Kidney capillary endothelial cell (primary cell): ENCODE measurements at places on chromosomes 11 and 22.

DNA sequence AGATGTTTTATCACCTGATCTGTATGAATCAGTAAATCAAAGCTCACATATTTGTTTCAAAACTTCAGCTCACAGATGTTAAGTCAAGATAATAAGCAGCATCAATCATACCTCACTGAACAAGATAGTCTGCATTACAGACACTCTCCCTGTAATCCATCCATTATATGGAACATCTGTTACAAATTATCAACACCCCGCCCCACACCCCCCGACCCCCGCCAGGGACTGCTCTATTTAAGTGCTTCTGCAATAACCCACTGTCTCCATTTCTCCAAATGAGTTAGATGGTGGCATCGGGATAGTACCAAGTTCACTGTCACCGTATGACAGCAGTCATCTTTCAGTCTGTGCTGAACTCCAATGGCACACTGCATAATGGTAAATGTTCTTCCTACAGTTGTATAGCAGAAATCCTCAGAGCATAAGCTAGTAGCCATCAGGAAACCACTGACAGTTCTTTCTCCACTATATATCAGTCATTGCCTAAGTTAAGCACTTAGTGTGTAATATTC lies 447.0 kb upstream of the ARHGAP42 start:
- no peak for DNase-seq

- no peak for DNase-seq
Measured at GRCh38 chr11:19631712-19632498, 80.7 kb upstream of the NAV2 start.

GRCh38 chr11:73570415-73571114 lies 27.3 kb downstream of the FAM168A start:
- peak; percentile 56 for DNase-seq

DNA sequence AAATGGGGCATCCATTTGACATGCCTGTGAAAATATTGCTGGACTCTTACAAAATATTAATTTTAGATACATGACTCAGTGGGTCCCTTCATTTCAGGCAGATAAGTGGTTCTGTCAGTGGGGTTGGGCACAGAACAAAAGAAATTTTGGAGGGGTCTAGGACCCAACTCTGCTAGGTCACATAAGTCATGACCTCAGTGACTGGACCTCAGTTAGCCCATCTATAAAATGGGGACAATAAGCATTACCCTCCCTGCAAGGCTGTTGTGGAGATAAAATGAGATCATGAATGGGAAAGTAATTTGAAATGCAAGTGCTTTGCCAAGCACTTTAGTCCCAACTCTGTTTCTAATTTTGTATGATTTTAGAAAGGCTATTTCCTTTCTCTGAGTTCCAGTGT lies 23.8 kb downstream of the ADORA2A start:
- no peak for DNase-seq

GRCh38 chr11:64224151-64224890 lies 1.7 kb downstream of the TRPT1 start:
- no peak for DNase-seq

DNA sequence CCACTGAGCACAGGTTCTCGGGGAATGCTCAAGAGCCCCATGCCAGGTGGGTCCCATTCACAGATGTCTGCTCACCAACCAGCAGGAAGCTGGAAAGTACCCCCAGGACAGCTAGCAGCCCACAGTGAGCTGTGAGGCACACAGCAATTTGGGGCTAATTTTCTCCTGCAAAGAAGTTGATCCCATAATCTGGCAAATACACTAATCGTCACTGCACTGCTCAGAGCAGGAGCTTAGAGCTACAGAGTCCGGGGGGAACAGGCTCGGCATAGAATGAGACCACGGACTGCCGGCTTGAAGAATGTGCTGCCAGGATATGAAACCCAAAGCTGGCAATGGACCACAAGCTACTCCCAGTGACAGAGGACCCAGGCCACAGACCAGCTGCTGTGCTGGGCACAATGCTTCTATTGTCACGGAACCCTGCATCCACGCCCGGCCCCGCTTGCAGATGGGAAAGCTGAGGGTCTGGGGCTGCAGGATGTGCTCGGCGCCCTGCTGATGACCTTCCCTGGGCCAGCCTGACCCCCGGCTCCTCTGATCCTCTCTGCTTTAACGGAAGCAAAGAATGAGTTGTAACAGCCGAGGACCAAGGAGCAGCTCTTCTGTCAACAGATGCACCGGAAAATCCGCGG lies 239.7 kb downstream of the CTTN start:
- DNase-seq: peak; percentile 30
